SJSA1 (cell line): ENCODE measurements at places on chromosomes 7 and 10. TPM values are rescaled to one million over a fixed set of nuclear protein-coding genes. Genes with fewer than 3 reads are reported as not detected.

DNA sequence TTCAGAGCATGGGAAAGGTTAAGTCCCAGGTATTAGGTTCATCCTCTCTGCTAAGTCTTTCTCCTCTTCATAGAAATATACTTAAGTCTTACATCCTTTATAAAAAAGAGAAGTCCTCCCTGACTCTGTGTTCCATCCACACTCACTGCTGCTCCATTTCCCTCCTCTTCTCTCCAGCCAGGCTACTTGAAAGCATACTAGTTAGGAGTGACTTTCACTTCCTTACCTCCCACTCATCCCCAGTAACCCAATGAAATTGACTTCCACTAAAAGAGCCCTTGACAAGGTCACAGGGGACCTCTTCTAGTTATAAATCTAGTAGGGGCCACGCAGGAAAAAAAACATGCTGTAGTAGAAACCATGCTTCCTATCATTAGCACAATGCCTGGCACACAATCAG is 133.1 kb upstream of the AGK start:
- no peak for DNase-seq

DNA sequence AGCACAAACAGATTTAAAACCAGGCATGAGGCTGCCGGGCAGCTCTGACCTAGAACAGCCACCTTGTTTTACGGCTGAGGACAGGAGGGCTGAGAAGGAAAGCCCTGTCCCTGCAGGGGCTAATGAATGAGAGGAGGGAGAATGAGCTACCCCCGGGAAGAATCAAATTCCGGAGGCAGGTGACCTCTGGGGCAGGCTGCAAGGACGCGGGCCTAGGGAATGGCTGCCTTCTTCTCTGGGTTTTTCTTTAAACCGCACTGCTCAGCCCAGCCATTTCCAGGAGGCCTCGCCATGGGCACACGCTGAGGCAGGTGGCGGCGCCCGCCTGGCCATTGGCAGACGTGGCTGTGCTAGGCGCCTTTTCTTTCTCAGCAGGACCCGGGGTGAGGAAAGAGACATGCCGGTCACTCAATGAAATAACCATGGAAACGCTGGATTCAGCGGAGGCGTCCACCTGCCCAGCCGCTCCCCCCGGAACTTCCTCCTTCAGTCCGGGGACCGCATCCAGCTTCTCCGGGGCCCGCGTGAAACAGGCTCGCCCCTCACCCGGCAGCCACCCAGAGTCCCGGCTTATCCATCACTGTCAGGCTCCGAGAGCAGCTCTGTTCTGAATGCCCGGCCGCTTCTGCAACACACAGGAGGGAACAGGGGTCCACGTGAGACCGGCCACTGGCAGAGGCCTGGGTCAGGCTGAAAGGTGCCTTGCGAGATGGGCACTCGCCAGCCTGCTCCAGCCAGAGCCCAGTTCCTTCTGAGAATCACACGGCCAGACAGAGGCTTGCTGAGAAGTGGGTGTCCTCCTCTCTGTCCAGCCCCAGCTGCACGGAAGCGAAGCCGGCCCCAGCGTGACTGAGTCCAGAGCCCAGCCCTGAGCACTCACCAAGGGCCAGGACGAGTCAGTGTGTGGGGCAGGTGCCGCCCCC is 82.1 kb downstream of the PDGFA start:
- DNase-seq = no peak

- DNase-seq = no peak
These were observed 279.7 kb upstream of the PLPP4 start for GRCh38 chr10:120177330-120177729.

MEOX2 gene
- total RNA-seq = not detected in 2 replicates

RHBDD2 gene
- total RNA-seq = 39.5 and 46.2 TPM in 2 replicates
